Kasumi-1 (cell line): ENCODE measurements at places on chromosomes 1 and 21.

DNA sequence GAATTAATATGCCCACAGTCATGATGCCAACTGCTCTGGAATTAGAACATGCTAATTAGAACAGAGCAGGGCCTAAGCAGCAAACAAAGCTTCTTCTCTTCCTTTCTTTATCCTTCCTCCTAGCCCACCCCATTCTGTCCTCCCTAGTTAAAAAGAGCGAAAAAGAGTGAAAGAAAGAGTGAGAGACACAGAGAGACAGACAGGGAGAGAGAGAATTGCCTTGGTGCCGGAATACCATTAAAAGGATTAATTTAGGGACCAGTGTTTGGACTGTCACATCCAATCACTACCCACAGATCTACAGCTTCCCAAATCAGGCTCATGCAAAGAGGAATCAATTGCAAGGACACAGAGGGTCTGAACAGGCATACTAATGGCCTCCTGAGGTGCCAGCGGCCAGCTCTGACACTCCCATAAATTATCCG, 7.0 kb downstream of the ERI3 start:
- no peak for DNase-seq

- DNase-seq = no peak
Measured at GRCh38 chr1:235138821-235139220, 10.2 kb upstream of the TOMM20 start.

DNA sequence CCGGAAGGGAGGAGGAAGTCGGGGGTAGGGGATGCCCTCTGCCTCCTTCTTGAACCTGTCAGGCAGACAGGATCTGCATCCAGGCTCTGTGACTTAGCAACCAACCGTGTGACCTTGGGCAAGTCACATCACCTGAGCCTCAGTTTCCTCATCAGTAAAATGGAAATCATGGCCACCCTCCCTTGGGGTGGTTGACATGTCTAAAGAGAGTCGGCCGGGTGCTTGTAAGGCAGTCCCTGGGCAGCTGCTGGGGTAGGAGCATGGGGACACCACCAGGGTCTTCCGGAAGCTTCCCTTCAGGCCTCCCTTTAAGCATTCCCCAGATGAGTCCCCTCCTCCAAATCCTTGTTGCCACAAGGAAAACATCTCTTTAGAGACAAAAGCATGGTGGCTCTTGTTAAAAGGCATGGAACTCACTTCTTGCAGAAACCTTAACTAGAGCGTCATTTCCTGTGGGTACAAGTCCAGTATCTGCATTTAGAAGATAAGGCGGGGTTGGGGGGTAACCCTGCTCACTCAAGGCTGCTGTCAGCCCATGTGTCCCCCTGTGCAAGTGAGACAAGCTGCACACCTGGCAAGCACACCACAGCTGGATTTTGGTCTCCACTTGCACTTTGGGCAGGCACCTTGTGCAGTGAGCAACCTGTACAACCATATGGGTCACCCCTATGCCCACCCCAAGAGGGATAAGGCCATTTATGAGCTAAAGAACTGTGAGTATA, 10.4 kb downstream of the CLCNKB start:
- DNase-seq = no peak

- DNase-seq = peak; percentile 62
Measured at GRCh38 chr1:40032240-40032891, 8.2 kb upstream of the CAP1 start.

GRCh38 chr1:198829944-198830343, 191.1 kb downstream of the PTPRC start:
- DNase-seq = no peak

DNA sequence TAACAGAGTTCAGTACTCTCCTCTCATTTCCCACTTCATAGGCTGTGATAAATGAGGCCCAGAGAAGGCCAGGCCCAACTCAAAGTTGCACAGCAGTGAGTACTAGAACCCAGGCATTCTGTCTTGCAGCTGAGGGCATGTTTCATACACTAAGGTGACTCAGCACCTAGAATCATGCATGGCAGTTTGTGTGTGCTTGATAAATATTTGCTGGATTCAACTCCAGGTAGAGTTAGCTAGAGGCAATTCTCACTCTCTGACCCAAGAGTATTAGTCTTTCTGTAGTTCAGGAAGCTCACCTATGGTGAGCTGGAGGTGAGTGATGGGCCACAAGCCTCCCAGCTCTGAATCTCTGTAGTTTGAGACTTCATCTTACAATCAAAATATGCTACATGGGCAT, 10.7 kb downstream of the NKAIN1 start:
- DNase-seq = no peak

DNA sequence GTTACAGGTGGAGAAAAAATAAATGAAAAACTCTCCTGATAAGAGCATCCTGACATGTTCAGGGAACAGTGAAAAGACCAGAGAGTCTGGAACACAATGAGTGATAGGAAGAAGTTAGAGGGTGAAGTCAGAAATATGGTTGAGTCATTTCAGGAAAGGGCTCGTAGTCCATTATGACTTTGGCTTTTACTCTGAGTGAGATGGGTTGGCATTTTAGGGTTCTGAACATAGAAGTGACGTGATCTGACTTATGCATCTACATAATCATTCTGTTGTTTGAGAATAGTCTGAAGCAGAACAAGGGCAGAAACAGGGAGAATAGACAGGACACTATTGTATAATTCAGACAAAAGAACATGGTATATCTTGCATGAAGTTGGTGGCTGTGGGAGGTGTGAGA, 5.8 kb downstream of the HMCN1 start:
- DNase-seq = no peak

- DNase-seq = no peak
Measured at GRCh38 chr1:101798417-101798816, 198.3 kb downstream of the OLFM3 start.

- no peak for DNase-seq
Measured at GRCh38 chr1:14167884-14168283, 430.6 kb upstream of the KAZN start.

GRCh38 chr1:9231648-9232332, 2.8 kb upstream of the H6PD start:
- DNase-seq = no peak

GRCh38 chr1:71796006-71796405, 486.3 kb downstream of the NEGR1 start:
- DNase-seq = no peak

DNA sequence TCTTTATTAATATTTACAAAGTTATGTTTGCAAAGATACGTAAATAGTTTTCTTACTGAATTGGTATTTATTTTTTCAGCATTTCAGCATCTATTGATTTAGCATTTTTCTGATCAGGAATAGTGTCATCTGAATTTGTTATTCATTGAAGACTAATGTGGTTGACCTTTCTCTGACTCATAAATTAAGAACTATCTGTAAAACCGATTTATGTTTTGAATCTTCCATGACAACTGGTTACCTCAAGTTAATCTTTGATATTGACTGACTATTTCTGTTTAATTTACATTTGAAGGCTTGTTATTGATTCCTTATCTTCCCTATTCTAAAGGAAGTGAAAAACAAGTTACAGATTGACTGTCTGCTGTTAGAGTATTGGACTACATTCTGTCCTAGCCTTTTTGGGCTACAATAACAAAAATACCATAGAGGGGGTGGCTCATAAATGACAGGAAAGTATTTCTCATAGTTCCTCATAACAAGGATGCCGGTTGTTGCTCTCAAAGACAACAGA, 1131.4 kb downstream of the PLA2G4A start:
- no peak for DNase-seq

DNA sequence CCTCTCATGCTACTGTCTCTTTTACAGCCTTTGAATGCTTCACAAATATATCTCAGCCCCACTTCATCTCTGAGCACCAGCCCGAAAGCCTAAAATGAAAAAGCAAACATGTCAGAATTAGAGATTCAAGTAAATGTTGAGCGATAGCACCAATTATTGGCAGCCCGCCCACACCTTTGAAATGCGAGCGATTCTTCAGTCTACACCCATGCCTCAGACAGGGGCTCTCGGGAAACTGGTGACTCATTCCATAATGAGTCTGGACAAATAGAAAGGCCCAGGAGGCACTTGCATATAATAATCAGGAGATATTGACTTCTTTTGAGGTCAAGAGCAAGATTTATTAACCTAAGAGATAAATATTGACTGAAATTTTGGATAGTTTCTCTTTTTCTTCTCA, 487.3 kb upstream of the PTBP2 start:
- no peak for DNase-seq

DNA sequence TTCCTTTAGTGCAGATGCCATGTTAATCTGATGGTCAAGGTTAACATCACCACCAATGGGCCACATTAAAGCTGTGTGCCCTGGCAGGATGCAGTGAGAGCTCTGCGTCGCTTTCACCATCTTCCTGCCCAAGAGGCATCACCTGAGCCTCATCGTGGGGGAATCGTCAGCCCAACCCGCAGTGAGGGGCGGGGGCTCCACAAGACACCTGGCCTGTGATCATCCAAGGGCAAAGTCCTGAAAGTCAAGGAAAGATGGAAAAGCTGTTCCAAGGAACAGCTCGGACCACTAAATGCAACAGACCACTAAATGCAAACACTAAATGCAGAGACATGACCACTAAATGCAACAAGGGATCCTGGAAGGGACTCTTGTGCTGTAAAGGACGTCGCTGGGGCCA, 49.9 kb downstream of the WDR4 start:
- DNase-seq = no peak

DNA sequence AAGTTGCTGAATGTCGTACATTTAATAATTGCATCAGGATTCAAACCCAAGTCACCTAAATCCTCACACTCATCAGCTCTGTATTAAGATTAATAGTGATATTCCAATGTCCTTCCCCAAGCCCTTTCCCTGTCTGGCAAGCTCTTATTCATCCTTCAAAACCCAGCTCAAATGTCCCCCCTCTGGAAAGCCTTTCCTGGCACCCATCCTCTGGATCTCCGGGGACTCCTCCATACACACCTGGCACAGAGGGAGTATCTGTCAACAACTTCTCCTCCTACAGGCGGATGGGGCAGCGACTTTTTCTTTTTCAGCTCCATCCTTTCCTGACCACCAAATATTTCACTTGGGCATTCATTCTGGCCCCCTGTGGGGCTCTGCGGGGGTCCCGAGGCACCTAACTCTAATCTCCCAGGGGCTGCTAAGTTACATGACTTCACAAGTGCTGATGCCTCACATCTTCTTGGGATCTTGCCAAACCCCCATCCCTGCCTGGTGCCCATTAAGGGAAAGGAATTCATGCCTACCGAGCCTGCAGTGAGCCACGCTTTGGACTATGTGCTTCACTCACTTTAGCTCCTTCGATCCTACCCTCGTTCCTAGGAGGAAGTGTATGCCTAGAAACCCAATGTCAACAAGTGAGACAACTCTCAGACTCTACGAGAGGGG, 15.2 kb downstream of the TINAGL1 start:
- DNase-seq = no peak

DNA sequence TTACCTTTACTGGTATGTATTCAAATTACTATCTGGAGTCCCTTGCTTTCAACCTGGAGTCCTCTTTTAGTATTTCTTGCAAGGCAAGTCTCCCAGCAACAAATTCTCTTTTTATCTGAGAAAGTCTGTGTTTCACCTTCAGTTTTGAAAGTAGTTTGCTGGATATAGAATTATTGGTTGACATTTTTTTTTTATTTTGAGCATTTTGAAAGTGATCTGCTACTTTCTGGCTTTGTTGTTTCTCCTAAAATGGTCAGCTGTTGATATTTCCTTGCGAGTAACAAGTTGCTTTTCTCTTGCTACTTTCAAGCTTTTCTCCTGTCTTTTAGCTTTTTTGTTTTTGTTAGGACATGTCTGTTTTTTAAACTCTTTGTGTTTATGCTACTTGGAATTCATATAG, 126.1 kb downstream of the TRIM33 start:
- no peak for DNase-seq

GRCh38 chr21:35081861-35082260, 32.8 kb upstream of the RUNX1 start:
- no peak for DNase-seq

DNA sequence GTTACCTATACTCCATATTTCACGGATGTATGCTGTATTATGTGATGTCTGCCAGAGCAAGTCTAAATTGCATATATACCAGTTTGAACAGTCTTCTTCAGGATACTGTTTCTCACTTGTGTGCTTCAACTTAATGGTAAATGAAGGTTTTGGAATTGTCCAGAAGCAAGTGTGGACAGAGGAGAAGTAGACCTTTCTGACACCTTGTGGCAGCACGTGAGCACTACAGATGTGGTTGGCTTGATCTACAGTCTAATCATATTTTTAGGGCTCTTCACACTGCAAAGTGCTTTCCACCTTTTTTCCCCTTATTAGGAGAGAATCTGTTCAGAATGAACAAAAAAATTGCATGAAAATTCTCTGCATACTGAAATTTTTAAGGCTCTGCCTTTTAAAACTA, 10.9 kb downstream of the MORC3 start:
- peak; percentile 67 for DNase-seq

- no peak for DNase-seq
Measured at GRCh38 chr1:216793303-216793702, 70.1 kb upstream of the ESRRG start.

GRCh38 chr1:58781541-58782177, 2.2 kb downstream of the JUN start:
- DNase-seq = peak; percentile 67

DNA sequence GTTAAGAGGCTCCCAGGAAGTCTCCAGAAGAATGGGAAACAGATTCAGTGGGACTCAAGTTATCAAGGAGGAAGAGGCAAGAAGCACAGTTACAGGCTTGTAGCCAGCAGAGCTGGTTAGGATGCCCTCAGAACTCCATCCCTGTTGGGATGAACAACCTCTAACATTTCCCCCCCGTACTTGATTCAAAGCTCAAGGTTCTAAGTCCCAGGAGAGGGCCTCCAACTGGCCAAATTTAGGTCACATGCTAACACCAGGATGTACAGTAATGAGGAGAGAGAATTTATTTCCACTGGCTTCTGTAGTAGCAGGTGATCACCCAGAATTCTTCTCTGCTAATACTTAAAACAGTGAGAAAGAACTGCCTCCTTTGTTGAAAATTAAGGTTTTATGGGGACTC, 22.3 kb upstream of the HSPA13 start:
- no peak for DNase-seq

- DNase-seq = no peak
Measured at GRCh38 chr1:159879136-159879535, 16.7 kb upstream of the VSIG8 start.

GRCh38 chr1:209839875-209840546, 12.2 kb downstream of the UTP25 start:
- DNase-seq = no peak

GRCh38 chr21:42096566-42096965, 25.4 kb downstream of the UMODL1 start:
- DNase-seq = no peak

- no peak for DNase-seq
Measured at GRCh38 chr1:81607086-81607485, 193.6 kb upstream of the ADGRL2 start.

- peak; percentile 40 for DNase-seq
Measured at GRCh38 chr1:72137656-72138055, 144.7 kb downstream of the NEGR1 start.

GRCh38 chr1:149997585-149998262, 12.8 kb downstream of the OTUD7B start:
- DNase-seq = peak; percentile 78

- no peak for DNase-seq
Measured at GRCh38 chr1:87872189-87872588, 543.5 kb downstream of the LMO4 start.

DNA sequence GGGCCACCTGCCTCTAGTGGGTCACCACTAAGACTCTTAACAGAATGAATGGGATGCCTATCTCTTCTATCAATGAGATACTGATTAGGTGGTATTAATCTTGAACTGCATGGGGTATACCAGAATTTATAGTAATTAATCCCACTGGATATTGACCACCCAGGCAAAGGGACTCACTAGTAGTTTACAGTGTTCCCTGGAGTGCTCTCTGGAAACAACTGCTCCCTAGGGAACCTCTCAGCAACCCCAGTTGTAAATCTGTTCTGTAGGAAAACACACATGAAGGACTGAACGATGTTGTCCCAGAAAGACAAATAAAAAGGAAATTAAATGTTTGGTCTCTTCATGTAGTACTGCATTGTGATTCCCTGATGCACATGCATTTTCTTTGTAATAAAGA, 430.5 kb downstream of the HLX start:
- no peak for DNase-seq
